ENCODE measurements at places on chromosomes 1 and 21.

DNA sequence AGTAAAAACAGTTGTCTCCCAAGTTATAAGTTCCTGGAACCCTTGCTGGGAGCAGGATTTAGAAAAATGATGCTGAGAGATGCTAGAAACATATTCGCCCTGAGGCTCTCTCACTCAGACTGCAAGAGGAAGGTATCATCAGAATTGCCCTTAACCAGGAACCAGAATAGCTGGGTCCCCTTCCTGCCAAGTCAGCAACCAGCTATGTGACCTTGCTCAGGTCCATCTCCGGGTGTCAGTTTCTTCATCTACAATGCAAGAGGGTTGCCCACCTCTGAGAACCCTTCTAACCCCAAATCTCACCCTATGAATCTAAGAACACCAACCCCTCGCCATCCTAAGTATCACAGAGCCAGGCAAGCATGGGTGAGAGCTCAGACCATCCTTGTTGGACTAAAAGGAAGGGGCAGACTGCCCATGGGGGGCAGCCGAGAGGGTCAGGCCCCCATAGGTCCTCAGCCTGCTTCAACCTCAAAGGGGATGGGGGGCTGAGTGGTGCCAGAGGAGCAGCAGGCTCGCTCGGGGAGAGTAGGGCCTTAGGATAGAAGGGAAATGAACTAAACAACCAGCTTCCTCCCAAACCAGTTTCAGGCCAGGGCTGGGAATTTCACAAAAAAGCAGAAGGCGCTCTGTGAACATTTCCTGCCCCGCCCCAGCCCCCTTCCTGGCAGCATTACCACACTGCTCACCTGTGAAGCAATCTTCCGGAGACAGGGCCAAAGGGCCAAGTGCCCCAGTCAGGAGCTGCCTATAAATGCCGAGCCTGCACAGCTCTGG lies 390 bp upstream of the S100A9 start:
- no peak for DNase-seq

DNA sequence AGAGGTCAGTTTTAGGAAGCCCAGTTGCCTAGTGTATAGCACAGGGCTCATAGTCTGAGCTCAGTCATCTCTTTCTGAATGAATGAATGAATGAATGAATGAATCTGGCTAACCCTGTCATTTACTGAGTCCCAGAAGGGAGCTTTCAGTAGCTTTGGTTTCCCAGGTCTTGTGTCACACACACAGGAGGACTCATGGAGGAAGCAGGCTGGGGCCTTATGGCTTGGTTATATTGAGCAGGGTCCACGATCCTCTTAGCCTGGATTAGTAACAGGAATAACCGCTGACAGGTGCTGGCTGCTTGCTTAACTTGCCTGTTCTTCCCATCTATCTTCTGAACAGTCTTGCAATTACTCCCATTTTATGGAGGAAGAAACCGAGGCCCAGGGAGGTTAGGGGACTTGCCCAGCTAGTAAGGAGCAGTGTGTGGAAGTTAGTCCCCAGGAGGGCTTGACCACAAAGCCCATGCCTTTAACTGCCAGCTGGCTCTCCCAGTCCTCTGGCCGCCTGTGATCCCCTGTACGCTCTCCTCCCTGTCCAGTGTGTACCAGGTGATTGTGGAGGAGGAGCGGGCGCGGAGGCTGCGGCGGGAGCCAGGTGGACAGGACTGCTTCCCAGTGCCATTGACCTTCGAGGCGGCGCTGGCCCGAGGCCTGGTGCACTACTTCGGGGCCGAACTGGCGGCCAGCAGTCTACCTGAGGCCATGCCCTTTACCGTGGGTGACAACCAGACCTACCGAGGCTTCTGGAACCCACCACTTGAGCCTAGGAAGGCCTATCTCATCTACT lies 46.0 kb downstream of the PTPRU start:
- DNase-seq = no peak

GRCh38 chr1:69413129-69413528 lies 154.6 kb upstream of the LRRC7 start:
- DNase-seq = no peak

DNA sequence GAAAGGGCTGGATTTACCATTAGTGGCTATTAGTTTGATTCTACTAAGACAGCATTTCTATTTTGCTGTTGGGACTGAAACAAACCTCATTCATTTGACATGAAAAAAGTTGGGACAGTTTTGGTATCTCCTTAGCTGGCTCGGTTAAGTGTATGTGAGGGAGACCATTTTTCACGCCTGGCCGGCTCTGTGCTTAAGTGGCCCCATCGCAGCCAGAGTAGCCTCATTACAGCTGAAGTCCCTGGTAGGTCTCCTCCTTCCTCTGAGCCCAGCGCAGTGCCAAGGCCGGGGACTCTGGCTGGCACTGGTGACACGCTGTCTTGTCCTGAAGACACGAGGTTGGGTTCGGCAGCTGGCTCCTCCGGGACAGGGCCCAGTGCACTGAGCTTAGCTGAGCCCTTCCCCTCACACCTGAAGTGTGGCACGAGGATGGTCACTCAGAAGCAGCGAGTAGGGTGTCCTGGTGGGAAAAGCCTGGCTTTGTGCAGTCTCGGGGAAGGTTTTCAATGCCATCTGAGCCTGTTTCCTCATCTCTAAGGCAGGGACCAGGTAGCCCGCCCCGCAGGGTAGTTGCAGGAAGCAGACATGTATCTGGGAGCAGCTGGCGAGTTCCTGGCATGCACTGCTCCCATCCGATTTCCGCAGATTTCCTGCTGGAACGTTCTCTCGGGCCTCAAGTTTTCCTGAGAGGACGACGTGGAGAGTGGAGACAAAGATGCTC lies 196.5 kb downstream of the DYRK1A start:
- DNase-seq = no peak

GRCh38 chr1:10623686-10624145 lies 149.0 kb downstream of the PEX14 start:
- DNase-seq = no peak

DNA sequence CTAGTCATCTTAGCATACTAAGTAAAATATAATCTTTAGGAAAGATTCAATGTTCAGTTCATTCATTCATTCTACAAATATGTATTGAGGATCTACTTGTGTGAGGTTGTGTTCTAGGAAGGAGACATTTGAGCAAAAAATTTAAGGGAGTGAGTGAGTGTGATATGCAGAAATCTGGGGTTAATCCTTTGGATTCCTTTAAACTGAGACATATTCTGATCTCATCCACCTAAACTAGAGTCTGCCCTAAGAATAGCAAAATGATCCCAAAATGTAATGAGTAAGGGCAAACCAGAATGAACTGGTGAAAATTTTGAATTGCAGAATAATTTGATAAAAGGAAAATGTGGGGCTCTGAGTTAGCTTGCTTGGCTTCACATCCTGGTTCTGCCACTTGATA lies 8.6 kb downstream of the UBE2U start:
- no peak for DNase-seq

- peak; percentile 45 for DNase-seq
Measured at GRCh38 chr1:3611170-3612019, at the start of gene MEGF6. TSS of gene MEGF6 (minus strand) at chr1:3611508. CDS start at chr1:3611268, 240 bp downstream.

DNA sequence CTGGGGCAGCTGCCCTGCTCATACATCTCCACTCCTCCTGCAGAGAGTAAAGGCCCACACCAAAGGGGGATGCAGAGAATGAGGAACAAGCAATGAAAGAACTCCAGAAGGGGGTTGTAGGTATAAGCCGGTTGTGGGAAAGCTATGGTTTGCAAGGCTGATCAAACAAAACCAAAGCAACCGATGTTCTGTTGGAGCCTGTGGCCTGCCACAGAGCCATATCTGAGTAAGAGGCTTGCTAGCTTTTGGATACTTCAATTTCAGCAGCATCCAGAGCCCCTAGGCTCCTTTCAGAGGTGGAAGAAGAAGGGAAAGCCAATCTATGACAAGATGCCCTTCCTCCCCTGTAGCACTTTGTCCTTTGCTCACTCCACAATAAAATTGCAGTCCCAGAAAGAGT lies 163.2 kb downstream of the RRAGC start:
- no peak for DNase-seq

GRCh38 chr21:31136891-31137290 lies 98.6 kb upstream of the KRTAP19-8 start:
- no peak for DNase-seq

DNA sequence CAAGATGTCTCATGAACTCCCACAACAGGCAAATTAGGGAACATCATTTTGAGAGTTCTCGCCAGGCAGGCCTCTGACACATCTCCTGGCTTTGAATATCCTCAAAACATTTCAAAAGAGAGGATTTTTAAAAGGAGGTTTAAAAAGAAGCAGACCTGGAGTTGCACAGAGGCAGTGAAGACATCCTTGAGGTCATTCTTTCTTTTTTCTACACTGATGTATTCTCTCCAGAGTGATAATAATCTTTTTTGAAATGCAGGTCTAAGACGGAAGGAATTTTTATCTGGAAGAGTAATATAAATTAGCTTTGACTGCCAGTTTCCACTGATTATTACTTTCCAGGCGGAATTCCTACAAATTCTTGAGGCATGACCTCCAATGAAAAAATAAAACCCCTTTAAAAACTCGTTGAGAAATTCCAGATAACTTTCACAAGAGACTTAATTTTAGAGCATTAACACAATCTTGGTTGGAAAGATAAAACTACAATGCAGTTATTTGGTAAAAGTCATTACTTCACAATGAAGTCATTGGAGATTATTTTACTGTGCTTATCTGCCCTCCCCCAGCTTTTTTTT lies 125.0 kb downstream of the LYPLAL1 start:
- DNase-seq = no peak

GRCh38 chr1:173042806-173043205 lies 7.9 kb downstream of the TNFSF18 start:
- DNase-seq = no peak

DNA sequence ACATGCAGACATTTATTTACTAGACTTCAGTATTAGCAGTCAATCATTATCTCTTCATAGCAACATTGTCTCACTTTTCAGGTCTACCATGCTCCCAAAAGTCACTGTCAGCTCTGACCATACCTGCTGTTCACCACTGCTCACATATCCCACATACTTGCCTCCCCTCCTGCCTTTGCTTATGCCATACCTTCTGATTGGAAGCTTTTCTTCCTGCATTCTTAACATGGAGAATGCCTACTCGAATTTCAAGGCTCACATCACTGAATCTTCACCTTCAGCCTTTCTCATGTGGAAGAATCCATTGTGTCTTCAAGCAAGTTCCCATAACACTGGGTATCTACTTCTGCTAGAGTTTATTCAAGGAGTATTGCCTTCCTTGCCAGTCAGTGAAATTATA lies 135.4 kb downstream of the NTNG1 start:
- no peak for DNase-seq

DNA sequence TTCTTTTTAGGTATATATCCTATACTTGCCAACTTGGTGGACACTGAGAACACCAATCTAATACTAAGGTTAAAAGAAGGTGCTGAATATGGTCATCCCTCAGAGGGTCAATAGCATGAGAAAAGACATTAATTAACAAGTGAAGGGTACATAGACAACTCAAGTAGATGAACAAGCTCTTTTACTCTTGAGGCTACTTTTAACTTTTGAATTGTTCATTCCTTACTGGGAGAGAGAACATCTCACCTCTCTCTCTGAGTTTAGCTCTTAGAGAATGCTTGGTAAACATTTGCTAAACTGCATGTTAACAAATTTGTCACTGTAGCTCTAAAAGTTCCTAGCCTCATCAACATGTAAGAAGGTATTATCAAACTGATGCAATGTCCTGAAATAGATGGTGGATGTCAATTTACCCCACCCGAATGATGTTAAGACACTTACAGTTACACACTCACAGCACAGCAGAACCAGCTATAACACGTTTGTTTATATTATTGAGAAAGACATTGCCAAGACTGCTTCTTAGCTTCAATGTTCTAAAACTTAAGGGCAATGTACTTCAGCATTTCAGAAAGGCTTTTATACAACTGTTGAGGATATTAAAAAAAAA lies 35.9 kb downstream of the HEATR1 start:
- DNase-seq = no peak

GRCh38 chr1:41038110-41038509 lies 16.6 kb upstream of the SLFNL1 start:
- DNase-seq = no peak

- no peak for DNase-seq
Measured at GRCh38 chr1:240417317-240417716, 194.6 kb downstream of the GREM2 start.

GRCh38 chr1:38962560-38962959 lies 20.9 kb upstream of the RHBDL2 start:
- no peak for DNase-seq

GRCh38 chr1:183023146-183023600 lies at the start of gene LAMC1:
TSS of gene LAMC1 (plus strand) at chr1:183023420. CDS start at chr1:183023717, 297 bp downstream.
- DNase-seq = no peak

- DNase-seq = peak; percentile 63
Measured at GRCh38 chr1:161440312-161440894, 64.9 kb upstream of the FCGR2A start.

- DNase-seq = no peak
Measured at GRCh38 chr21:44881198-44881872, 7.8 kb upstream of the PTTG1IP start.

DNA sequence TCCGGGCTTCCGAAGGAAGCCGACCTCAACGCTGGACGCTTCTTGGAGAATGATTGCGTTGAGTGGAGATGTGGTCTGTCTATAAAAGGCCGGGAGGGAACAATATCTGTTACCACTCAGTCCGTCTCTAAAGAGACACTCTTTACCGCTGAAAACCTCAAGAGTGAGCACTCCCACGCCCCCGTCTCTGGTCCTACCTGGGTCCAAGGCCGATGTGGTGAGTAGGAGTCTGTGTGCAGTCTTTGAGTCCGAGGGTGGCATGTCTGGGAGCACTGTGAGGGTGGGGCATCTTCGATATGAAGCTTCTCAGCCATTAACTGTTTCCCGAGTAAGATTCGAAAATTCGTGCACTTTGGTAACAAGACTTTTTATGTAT lies 576 bp downstream of the ZFP69 start:
- DNase-seq = no peak

DNA sequence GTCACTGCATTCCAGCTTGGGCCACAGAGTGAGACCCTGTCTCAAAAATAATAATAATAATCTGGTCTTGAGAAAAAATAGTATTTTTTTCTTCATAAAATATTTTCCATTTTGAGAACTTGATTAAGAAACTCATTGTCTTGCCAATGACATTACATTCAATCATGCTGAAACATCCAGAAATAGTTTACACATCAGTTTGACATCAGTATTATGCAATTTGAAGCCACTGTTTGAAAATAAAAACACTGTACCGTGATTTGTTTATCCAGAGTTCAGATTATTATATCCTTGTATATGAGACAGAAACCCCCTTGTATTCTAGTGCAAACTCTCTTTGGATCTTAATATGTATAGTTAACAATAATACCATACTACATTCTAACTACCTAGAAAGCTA lies 6.9 kb downstream of the FMO2 start:
- DNase-seq = no peak

DNA sequence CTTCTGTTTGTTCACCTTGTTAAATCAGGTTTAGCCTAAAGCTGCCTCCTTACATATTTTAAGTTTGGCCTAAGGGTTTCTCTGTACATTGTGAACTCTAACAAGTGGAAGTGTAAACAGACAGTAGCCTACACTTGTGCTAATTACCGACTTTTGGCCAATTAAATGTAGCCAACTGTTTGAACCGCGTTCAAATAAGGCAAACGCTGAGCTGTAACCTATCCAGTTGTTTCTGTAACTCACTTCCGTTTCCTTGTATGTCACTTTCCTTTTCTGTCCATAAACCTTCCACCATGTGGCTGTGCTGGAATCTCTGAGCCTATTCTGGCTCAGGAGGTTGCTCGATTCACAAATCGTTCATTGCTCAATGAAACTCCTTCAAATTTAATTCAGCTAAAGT lies 8.0 kb upstream of the FCAMR start:
- DNase-seq = no peak

GRCh38 chr1:21321963-21322680 lies 31.9 kb upstream of the ECE1 start:
- no peak for DNase-seq

Data from stimulated activated CD4-positive, alpha-beta T cell treated with anti-CD3 and anti-CD28 coated beads, Interleukin-4, amount 100 ng/mL, for 48 hours (primary cell).